ENCODE measurements at places on chromosomes 2 and 18.

DNA sequence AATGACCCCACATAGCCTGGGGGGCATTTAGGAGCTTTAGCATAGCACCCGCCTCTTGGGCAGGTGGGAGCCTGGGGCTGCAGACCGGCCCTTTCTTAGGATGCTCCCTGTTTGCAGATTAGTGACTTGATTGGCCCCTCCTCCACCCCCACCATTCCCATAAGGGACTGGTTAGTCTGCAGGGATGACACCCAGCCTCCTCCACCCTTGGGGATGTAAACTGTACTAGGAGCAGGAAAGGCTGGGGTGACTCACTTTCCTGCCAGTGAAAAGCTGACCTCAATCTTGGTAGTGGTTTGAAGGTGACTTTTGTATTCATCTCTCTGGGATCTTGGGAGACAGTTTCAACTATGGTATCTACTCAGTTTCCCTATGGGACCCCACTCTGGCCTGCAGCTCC, 24.2 kb downstream of the CTIF start:
- DNase-seq: no peak

- DNase-seq: no peak
Observed at GRCh38 chr2:227186751-227187150, 22.3 kb downstream of the COL4A3 start.

DNA sequence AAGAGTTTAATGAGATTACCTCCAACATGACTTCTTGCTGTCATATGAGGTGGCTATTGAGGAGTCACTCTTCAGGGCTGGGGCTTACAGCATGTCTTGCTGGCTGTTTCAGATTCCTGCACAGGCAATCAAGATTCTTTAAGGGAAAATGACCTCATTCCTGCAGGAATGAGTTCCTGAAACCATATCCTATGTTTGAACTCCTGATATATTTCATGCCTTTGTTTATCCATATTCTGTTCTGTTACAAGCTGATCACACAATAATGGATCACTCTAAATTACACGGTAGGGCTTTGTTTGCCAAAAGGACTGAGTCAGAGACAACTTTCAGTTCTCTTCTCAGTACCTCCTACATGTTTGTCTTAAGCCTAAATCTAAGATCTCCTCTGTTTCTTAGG, 879.8 kb upstream of the PIK3C3 start:
- DNase-seq: no peak

GRCh38 chr2:174222154-174222553, 26.2 kb downstream of the OLA1 start:
- DNase-seq: no peak

DNA sequence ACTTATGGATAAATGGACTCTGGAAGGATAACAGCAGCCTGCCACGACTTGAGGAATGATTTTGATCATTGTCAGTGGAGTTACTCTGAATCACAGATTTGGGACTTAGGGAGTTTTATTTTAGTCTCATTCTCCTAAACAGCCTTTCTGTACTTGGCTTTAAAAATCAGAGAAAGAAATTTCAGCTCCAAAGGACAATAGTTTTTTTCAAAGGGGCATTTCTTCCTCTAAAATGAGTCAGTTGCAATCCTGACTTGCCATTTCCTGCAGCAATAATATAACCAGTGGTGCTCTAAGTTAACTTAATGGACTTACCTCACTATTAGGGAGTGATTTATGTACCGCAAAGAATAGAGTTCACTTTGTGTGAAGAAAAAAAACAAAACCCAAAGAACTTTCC, 35.1 kb upstream of the MTX2 start:
- no peak for DNase-seq

DNA sequence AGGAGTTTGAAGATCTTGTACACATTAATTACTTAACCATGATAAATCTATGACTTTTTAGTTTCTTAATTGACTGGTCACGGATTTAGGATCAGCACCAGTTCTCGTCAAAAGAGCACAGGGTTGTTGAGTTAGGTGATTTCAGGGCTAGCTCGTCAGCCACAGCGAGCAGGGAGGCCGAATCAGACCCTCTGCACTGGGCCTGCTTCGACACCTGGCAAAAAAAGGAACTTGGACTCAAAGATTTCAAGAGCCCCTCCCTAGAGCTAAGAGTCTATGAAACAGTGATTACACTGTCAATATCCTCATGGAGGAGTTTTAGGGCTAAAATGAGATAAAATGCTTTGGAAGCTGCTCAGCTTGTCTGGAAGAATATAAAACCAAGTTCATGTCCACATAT, 4.6 kb upstream of the SERTAD2 start:
- no peak for DNase-seq

All from activated T-helper 2 cell treated with anti-CD3 and anti-CD28 coated beads, Interferon-gamma antibody, Interleukin-2, Interleukin-4, amounts not matched to agents 10 μg/mL and 5 μg/mL and 100 μg/mL, durations not matched to agents 14 hours and 24 hours and 36 hours (primary cell).